ENCODE measurements at places on chromosomes 16 and 17.

DNA sequence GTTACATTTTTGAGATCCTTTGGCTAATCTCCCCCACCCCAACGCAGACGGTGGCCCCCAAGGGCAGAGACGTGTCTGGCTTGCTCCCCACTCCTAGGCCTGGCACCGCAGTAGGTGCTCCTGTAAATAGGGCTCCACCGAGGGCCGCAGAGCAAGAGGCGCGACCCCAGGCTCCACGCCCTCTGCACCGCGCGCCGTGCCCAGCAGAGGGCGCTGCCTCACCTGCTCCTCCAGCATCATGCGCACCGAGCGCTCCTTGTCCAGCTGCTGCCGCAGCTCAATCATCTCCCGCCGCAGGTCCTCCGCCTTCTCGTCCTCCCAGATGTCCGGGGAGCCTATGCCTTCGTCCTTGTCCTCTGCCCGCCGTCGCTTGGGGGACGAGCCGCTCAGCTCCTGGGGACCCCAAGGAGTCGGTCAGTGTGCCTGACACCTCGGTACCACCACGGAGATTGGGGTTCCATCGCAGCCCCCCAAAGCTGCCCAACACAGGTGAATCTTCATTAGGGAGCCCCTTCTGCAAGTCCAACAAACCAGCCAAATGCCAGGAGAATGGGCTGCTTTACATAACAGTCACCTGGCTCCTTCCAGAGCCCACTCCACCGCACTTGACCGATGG, 11.2 kb downstream of the TFAP4 start:
- peak; percentile 26 for DNase-seq

DNA sequence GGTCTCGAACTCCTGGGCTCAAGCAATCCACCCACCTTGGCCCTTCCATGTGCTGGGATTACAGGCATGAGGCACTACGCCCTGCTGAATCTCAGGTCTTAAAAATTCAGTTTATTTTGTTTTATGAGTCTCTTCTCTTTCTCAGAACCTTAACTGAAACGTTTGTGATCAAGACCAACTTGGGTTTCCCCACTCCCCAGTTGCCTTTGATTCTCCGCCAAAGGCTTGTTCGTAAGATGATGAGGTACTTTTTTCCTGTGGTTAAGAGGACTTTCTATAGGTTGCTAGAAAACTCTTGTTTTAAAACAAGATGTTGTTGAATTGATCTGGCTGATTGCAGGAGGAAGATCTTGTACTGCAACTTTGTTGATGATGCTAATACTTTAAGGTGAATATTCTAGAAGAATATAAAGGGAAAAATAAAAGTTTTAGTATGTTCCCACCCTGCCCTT, 11.7 kb downstream of the ABCC1 start:
- DNase-seq, result peak; percentile 58

DNA sequence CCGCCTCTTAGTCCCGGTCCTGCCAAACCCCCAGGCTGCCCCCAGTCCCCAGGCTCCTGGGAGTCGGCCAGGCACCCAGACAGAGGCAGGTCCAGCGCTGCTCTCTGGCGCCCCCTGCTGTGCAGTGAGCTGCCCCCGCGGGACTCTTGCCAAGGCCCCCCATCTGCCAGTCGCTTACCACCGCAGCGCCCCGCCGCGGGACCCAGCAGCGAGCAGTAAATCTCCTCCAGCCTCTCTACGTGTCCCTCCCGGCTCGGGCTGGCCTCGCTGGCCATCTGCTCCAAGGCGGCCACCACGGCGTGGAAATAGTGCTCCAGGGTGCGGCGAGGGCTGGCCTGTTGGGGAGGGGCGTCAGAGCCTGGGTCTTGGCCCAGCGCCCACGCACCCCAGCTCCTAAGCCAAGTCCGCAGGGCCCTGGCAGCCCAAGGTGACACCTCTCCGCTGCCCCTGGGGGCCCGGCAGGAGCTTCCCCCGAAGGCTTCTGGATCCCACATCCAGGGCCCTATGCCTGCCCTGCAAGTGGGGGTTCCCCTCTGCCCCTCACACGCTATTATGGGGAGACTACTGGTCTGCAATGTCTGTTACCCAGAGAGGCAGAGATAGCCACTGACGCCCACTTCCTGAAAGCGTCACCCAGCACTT, 33.7 kb upstream of the MFSD6L start:
- DNase-seq, result no peak

DNA sequence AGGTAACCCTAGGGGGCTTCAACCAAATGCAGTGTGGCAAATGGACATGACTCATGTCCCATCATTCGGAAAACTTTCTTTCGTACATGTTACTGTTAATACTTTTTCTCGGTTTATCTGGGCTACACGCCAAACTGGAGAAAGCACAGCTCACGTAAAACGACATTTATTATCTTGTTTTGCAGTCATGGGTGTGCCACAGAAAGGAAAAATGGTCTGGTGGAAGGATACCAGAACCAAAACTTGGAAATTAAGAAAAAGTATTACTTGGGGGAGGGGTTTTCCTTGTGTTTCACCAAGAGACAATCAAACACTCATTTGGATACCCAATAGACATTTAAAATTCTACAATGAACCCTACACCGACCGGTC, 23.6 kb downstream of the ALOX15B start:
- DNase-seq, result peak; percentile 81

DNA sequence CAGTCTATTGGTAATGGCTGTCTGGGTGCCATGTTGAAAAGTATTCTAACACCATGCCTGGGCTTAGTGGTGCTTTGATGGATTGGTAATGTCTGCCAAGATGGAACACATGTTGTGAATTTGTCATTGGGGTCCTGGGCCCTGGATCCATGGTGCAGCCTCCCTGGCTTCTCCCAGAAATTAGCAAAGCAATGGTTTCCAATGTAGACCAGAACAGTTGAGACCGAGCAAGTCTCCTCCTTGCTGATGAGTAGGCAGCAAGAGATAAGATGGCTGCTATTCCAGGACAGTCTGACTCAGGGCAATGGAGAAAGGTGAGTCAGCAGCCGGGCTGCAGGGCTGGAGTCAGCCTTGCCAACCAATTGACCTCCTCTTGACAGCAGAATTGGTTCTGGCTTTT, 30.8 kb downstream of the GPR139 start:
- no peak for DNase-seq

DNA sequence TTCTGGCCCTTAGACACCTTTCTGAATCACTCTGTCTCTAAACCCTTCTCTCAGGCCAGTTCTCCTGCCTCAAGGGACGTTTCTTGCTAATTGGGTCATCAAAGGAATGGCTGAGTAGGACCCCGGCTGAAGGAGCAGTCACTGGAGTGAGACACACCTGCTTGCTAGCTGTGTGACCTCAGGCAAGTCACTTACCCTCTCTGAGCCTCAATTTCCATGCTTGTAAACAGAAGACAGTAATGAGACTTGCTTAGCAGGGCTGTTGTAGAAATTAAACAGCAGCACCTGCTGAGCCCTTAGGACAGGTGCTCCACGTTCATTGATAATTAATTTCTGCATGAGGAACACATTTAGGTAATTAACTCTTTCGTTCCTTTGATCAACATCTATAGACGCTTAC, 6.8 kb downstream of the CIBAR2 start:
- no peak for DNase-seq

GRCh38 chr16:20844054-20844453, 37.7 kb downstream of the REXO5 start:
- DNase-seq, result no peak

- no peak for DNase-seq
Observed at GRCh38 chr16:84237994-84238750, 1.6 kb downstream of the KCNG4 start.

GRCh38 chr16:23145608-23146007, 3.6 kb downstream of the USP31 start:
- DNase-seq, result peak; percentile 58

DNA sequence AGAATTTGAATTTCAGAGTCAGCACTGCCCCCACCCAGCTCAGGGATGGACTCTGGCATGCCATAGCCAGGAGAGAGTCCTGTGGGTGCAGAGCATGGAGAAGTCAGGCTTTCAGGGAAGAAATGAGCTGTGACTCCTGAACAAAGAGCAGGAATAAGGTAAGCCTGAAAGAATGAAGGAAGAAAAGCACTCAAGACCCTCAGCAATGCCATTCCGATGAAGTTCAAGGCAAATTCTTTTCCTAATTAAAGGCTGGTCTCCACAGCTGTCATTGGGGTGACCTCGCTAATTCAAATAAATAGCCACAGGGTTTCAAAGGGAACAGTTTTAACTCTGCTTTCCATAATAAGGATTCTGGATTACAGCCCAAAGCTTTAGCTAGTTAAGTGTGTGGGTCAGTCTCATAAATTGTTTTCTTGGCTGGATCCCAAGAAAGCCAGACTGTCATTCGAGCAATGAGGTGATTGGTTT, 31.7 kb downstream of the TOM1L2 start:
- DNase-seq, result no peak

GRCh38 chr16:78227855-78228254, 128.4 kb downstream of the WWOX start:
- DNase-seq, result no peak

GRCh38 chr17:66423056-66423955, 120.9 kb downstream of the PRKCA start:
- DNase-seq, result no peak

DNA sequence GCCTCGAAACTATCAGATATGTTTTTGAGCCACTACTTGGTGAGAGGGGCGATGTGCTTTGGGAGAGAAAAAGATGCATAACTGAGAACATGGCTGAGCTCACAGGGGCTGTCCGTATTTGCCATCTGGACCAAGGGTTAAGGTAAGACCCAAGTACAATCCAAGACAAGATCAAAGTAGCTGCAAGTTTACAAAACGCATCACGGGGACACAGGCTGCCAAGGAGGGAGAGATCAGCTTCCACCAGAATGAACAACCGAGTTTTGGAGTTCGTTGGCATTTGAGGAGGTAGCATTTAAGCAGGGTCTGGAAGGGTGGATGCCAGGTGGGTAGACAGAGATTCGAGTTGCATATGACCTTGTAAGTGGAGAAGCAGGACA, 2.2 kb downstream of the PITPNC1 start:
- no peak for DNase-seq

GRCh38 chr16:74226338-74226954, 70.2 kb upstream of the PSMD7 start:
- no peak for DNase-seq

GRCh38 chr17:59167571-59168001, 12.0 kb downstream of the PRR11 start:
- DNase-seq, result peak; percentile 21

- DNase-seq, result no peak
Observed at GRCh38 chr16:69095193-69095592, 10.3 kb upstream of the HAS3 start.

- DNase-seq, result no peak
Observed at GRCh38 chr16:67456391-67457081, 24.4 kb downstream of the ATP6V0D1 start.

GRCh38 chr17:53336281-53336680, 486.4 kb upstream of the KIF2B start:
- DNase-seq, result no peak

GRCh38 chr17:4591529-4591928, 7.2 kb downstream of the SMTNL2 start:
- no peak for DNase-seq

- peak; percentile 21 for DNase-seq
Observed at GRCh38 chr17:18059283-18059682, 20.1 kb downstream of the GID4 start.

DNA sequence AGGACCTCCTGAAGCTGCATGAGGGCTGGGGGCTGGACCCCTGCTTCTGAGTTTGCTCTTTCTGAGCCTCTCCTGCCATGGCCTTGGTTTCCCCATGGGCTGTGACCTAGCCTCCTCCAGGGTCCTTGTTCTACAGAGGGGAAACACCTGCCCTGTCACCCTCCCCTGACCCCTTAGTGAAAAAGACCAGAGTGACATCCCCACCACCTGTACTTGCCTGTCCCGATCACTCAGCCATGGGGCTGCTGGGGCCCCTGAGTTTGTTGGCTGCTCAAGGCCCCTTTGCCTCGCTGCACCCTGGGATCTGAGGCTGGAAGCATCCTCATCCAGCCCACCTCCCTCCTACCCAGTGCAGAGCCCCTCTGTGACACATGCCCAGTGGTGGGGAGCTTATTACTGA, 800 bp downstream of the NOD2 start:
- DNase-seq, result no peak

DNA sequence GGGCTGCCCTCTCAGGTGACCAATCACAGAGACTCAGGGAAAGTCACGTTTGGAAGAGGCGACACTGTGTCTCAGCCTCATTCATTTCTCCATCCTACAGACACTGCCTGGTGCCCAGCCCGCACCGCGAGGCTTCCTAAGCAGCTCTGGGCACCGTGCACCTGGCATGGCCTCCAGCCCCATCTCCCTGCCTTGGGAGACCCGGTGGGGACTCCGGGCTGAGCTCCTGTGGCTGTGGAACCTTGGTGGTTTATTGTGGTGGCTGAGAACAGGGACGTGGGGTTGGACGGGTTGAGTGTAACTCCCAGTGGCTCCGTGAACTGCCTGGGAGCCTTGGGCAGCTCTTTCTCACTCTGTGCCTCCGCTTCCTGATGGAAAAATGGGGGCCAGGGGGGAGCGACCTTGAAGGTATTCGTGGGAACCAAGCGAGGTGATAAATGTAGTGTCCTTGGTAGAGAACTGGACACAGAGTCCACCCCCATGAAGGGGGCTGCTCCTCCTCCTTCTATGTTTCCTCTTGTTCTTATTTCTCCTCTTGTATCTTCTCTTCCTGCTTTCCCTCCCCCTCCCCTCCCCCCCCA, 215.4 kb downstream of the SEC14L1 start:
- DNase-seq, result no peak

GRCh38 chr17:72974605-72975232, 117.8 kb downstream of the SLC39A11 start:
- no peak for DNase-seq

DNA sequence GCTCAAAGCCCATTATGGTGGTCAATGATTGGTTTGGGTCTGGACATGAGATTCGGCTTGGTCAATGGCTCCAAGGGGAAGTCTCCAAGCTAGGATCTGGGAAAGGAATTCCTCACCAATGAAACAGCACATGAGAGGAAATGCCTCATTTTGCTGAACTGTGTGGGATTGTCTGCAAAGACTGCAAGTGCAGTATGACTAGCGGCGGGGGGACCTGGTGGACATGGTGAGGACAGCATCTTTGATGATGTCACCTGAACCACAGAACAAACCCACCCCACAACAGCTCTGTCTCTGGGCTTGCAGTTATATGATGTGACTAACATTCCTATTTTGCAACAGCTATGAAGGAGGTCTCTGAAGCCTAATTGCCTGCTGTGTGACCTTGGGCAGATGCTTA, 50.6 kb upstream of the NKD1 start:
- no peak for DNase-seq

DNA sequence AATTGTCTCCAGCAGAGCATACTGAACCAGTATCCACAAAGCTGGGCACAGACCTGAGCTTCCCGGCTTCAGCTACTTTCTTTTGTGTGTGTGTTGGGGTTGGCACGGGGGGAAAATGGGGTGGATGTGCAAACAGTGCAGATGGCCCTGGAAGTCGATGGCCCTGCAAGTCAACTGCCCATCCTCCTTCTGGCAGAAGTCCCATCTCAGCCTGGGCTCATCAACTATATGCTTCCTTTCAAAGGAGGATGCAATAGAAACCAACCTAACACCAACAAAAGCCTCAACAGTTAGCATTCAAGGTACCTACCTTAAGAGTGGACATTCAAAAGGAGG, 55.7 kb downstream of the SOX9 start:
- DNase-seq, result no peak

- no peak for DNase-seq
Observed at GRCh38 chr16:69880640-69881133, 70.4 kb upstream of the CLEC18A start.

- no peak for DNase-seq
Observed at GRCh38 chr17:36934144-36934691, 3.1 kb upstream of the LHX1 start.

Measured in dermis microvascular lymphatic vessel endothelial cell (primary cell).